ENCODE measurements at places on chromosomes 6 and 20.

GRCh38 chr6:21295506-21296240 lies 297.9 kb upstream of the SOX4 start:
- DNase-seq: no peak

DNA sequence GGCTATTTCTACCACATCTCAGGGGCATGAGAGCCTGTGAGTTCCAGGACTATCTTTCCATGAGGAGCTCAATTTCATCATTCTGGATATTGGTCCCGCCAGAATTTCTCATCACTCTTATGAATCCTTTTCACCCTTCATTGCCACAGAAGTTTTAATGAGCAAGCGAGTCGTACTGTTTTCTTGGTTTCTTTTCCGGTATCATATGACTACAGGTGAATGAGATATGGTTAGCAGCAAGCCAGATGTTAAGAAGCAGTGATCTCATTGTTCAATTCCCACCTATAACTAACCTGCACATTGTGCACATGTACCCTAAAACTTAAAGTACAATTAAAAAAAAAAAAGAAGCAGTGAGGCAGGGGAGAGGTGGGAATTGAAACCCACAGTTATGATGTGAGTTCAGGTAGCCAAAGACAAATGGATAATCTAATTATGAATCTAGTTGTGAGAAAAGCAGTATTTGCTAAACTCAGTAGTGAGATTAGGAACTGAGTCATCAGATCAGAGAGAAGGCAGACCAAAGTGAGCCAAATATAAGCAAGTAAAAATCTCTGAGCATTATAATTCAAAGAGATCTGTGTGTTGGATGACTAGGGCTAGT lies 78.0 kb upstream of the ELOVL5 start:
- no peak for DNase-seq

- no peak for DNase-seq
These were observed 6.0 kb upstream of the TGM2 start for GRCh38 chr20:38170826-38171674.

GRCh38 chr6:138528956-138529355 lies 29.7 kb upstream of the NHSL1 start:
- no peak for DNase-seq

GRCh38 chr20:63701329-63702035 lies 5.0 kb downstream of the TNFRSF6B start:
- DNase-seq: no peak

GRCh38 chr6:55667341-55667740 lies 88.3 kb upstream of the HMGCLL1 start:
- no peak for DNase-seq

GRCh38 chr6:124928851-124929250 lies 33.4 kb upstream of the RNF217 start:
- no peak for DNase-seq
